Uterine smooth muscle cell (primary cell): ENCODE measurements at places on chromosomes 11 and 22. TPM values are rescaled to one million over a fixed set of nuclear protein-coding genes. Genes with fewer than 3 reads are reported as not detected.

The ANO1 gene
- not detected in 2 replicates for total RNA-seq

The TMEM132A gene
- 33.4 and 48.5 TPM in 2 replicates for total RNA-seq

The HMOX1 gene
- total RNA-seq, result 62.6 and 167 TPM in 2 replicates

The AIFM3 gene
- total RNA-seq, result 0.33 and 0.50 TPM in 2 replicates

The BRD1 gene
- total RNA-seq, result 29.4 and 34.0 TPM in 2 replicates
